Liver (tissue), 10 donors: ENCODE measurements at places on chromosomes 11 and 22. TPM values are rescaled to one million over a fixed set of nuclear protein-coding genes. Genes with fewer than 3 reads are reported as not detected.

DNA sequence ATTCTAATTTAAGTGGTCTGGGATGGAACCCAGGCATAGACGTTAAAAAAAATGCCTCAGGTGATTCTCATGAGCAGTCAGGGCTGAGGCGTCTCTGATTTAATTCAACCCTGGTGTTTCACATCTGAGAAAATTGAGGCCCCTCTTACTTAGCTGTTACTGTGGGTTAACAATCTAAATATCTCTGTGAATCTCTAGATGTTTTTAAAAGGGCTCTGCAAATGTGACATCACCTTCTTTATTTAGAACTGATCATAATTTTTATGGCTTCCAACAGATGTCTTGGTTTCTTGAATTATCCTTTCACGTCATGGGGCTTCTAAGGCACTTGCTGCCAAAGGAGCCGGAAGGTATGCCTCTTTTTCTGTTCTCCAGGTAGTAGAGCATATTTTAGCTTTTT lies 76.1 kb upstream of the LIN7C start:
- DNase-seq: no peak

- no peak for DNase-seq
Observed at GRCh38 chr11:69925366-69926196, 106.4 kb upstream of the FGF3 start.

GRCh38 chr22:30433773-30434172 lies 8.2 kb downstream of the MTFP1 start:
- DNase-seq: no peak

ASRGL1 gene
- 15.2 TPM for total RNA-seq

SCN4B gene
- total RNA-seq: 0.67 TPM
